Stimulated activated CD8-positive, alpha-beta memory T cell treated with anti-CD3 and anti-CD28 coated beads, Interleukin-15, amount 100 ng/mL, for 24 hours (primary cell): ENCODE measurements at places on chromosomes 7 and 10.

GRCh38 chr7:140230861-140231770 lies 54.3 kb upstream of the KDM7A start:
- peak; percentile 11 for DNase-seq

DNA sequence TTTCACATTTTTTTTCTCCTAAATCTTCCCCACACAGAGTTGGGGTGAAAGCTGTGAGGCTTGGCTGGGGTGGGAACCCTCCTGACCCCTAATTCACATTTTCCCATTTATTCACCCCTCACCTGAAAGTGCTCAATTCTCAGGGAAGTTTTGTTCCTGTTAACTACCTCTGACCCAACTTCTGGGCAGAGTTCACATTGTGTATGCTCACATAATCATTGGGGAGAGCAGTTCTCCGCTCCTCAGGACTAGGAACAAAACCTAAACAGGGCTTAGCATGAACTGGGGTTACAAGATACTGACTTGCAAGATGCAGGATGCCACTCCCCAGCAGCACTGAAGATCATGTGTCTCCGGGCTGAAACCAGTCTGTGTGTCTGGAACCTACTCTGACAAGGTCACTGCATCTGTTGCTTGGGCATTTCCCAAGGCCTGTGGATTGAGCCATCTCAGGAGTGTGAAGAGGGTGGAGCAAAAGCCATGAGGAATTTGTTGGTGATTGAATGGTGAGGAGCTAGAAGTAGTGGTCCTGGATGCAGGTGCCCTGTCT lies 258.1 kb upstream of the IGFBP3 start:
- DNase-seq, result no peak

GRCh38 chr10:31063841-31064240 lies 32.2 kb upstream of the ZNF438 start:
- DNase-seq, result no peak

GRCh38 chr7:124840435-124840834 lies 74.8 kb upstream of the GPR37 start:
- DNase-seq, result no peak

GRCh38 chr10:121835376-121835775 lies 92.5 kb downstream of the ATE1 start:
- no peak for DNase-seq

DNA sequence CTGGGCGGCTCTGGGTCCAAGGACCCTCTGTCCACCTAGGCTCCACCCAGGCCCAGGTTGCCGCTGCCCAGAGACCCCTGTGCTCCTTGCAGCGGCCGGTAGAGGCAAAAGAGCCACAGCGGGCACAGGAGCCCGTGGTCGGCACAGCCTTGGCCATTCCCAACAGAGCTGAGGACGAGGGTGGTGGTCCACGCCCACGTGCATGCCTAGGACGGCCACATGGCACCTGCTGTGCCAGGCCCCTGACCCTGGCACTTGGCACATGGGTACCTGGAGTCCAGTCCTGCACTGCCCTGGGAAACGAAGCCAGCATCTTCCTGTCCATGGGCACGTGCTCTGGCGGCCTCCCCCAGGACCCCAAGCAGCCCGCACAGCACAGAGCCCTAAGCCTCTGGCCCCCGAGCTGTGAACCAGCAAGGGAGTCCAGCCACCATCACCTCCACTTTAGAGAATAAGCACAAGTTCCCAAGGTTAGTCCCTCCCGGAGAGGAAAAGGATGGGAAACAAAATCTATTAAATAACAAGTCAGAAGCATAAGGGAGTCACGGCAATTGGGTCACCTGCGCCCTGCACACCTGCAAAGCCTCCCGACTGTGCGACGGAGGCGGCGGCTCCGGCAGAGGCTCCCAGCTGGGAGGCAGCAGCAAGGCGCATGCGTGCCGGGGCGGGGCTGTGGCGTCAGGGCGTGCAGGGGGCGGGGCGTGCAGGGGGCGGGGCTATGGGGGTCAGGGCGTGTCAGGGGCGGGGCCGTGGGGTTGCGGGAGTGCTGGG lies 59.1 kb downstream of the STK32C start:
- peak; percentile 36 for DNase-seq

- no peak for DNase-seq
These were observed 33.3 kb downstream of the EGFR start for GRCh38 chr7:55052081-55052480.

DNA sequence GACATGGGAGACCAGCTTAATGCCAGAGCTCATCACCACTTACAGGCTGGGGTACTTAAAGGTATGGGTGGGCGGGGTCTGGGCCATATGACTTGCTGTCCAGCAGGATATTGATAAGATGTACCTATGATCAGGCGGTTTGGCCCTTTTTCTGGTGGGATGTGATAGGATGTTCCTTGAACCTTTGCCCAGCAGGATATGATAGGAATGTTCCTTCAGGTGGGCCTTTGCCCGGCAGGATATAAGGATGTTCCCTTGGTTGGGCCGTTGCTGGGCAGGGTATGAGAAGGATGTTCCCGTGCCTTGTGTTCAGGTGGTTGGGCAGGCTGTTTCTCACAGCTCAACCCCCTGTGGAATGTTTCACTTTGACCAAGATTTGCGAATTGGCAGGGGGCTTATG lies 187.2 kb upstream of the CXCL12 start:
- no peak for DNase-seq

GRCh38 chr7:93117327-93117726 lies 452 bp downstream of the SAMD9 start:
- DNase-seq, result no peak

DNA sequence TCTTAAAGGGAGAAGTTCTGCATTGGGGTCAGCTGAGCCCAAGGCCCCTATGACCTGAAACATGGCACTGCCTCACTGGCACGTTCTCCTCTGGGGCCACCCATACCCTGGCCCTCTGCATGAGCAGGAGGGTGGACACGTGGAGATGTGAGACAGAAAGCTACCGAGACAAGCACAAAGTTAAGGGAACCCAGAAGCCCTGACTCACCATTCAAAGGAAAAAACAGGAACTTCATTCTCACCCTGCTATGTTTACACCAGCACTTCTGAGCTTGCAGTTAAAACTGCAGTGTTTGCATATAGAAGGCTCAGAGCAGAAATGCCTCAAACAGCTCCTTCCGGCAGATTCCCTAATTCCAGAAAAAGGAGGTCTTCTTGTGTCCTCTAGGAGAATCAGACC lies 41.7 kb downstream of the DENND11 start:
- DNase-seq, result no peak

GRCh38 chr10:111515264-111515663 lies 438.4 kb downstream of the ADRA2A start:
- DNase-seq, result no peak

- DNase-seq, result no peak
These were observed 251.2 kb downstream of the ARHGAP12 start for GRCh38 chr10:31677195-31678138.

DNA sequence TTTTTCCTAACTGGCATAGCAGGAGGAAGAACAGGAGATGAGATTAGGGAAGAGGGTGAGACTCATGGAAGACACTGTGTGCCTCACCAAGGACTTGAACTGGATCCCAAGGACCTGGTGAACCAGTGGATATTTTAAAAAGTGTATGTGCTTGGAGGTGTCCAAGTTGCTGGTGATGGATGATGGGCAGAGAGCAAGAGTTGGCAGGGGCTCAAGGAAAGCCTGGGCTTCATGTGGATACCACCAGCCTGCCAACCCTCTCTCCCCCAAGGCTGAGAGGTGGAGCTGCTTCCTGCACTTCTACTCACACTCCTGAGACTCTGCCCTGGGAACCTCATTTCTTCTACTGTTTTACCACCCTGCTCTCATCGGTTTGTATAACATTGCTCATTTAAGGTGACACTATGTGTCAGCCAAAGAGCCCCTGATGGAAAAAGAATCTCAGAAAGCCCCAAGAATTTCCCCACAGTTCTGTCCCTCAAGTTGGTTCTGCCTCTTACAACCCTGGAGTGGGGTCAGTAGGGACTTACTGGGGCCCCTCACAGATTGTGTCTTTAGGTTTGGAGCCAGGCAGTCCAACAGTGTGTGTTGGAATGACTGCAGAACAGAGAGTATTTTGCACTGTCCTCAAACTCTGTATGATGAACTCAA lies 56.2 kb upstream of the PDCD4 start:
- DNase-seq, result no peak

DNA sequence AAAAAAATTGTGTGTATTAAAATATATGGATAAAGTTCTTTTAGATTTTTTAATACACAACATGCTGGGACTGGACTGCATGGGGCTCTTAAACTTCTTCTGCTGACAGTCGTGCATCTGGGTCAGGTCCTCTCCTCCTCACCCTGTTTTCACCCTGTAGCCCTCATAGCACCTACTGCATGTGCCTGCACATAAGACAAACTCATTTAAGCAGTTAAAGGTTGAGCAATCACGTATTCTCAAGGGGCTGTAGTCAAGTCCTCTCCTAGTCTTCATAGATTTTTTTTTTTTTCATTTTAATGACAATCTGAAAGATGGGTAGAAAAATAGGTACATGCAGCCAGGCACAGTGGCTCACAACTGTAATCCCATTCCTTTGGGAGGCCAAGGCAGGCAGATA lies 23.6 kb upstream of the PDCD4 start:
- no peak for DNase-seq

DNA sequence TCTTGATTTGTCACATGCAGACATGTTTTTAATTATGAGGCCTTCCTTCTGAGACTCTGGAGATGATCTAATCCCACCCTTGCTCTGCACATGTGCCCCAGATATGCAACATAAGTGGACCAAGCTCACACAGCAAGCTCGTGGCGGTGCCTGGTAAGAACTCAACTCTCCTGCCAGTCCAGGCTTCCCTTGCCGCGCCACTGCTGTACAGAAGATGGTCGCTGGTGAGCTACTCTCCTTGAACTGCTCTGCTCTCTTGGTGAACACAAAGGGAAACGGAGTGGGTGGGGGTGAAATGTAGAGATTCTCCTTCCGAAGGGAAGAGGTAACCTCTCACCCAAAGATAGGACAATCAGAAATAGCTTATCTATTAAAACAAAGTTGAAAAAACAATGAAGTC lies 25.7 kb downstream of the MYOF start:
- no peak for DNase-seq

GRCh38 chr10:48926764-48927540 lies 12.7 kb downstream of the LRRC18 start:
- DNase-seq, result no peak

GRCh38 chr10:114661212-114661880 lies 3.3 kb upstream of the ABLIM1 start:
- DNase-seq, result no peak

DNA sequence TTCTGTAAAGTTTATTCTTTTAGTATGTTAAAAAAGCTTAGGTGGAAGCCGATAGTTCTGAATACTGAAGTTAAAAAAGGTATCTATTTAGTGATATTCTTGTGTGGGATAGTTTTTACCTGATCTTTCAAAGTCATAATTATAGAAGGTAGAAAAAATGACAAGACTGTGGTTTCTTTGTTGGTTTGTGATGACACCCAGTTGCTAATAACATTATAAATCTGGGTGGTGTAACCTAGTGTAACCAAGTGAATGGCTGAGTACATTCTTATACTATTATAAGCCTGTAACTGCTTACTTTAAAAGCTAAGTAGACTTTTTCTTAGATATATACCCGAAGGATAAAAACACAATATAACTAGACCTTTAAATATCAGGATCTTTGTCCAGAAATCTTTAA lies 2.3 kb downstream of the CDK13 start:
- no peak for DNase-seq

GRCh38 chr7:117098457-117098856 lies 145.2 kb downstream of the ST7 start:
- DNase-seq, result no peak

GRCh38 chr10:72557362-72557761 lies 68.5 kb downstream of the MICU1 start:
- no peak for DNase-seq

DNA sequence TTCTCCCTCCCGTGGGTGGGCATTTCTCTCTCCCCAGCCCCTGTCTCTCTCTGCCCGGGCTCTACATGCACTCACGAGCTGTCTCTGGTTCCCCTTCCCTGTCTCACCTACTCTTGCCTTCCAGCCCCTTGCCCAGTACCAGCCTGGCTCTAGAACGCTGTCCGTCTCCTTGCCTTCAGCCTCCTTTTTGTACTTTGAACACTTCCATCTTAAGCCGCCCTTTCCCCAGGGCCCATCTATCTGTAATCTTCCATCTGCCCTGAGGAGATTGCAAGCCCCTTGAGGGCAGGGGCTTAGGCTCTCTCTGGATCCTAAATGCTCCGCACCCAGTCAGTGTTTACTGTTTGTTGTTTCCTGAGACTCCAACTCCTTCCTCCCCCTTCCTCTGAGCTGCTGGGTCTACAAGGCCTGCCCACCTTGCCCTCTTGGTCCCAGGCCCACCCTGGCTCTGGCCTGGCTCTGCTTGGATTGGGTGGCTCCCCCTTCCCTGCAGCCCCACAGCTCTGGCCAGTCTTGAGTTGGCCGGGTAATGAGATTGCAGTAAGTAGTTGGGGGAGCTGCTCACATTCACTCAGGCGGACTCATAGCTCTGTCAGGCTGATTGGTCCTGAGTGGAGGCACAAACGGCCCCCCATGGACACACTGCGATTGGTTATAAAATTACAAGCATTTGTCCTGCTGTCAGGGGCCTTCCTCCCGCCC lies 28.3 kb downstream of the POLL start:
- DNase-seq, result no peak

- no peak for DNase-seq
These were observed 66.1 kb upstream of the AGBL3 start for GRCh38 chr7:134920026-134920753.

DNA sequence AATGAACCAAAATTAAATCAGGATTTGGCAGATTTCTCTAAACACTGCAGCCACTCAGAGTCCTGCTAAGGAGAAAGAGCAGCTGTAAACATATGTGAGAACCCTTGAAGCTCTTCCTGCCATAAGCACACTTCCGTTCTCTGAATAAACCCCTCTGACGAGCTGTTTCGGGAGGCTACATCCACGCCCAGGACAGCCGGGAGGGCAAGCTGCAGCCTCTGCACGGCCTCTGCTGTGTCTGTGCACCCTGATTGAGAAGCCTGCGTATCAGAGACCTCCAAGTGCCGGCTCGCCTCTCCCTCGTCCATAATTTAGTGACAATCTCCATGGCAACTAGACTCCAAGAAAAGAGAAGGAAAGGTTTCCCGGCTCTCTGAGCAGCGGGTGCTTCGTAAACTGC lies 114.4 kb downstream of the PTPRN2 start:
- no peak for DNase-seq

DNA sequence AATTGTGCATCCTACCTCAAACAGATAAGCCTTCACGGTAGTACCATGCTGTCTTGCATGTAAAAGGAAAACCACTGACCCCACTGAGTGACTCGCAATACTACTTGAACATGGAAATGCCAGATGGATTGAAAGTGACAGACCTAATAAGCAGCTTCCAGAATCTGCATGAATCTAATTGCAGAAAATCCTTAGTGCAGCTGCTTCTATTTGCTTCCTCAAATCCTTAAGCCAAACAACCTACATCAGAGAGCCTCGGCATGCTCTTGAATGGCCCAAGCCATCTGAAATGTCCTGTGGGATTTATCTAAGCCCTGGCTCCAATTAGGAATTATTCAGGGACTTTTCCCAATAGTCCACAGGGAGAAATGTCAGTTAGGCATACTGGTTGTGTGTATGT lies 509.5 kb upstream of the CELF2 start:
- no peak for DNase-seq

DNA sequence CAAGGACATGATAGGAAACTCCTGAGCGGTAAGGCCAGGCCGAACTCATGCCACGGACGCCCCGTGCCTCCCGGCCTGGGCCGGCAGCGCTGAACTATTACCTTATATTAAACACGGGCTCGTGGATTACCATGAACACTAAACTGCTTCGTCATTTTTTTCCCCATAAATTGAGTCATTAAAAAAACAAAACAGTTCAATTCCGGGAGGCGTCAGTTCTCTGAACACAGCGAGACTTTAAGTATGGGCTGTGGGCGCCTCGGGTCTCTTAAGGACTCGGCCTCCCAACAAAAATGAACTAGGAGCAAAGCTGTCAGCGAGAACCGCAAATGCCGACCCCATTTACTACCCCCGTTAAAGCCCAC lies 519 bp downstream of the PITRM1 start:
- DNase-seq, result peak; percentile 15
